WTC11 (cell line): ENCODE measurements at places on chromosomes 12 and 14.

DNA sequence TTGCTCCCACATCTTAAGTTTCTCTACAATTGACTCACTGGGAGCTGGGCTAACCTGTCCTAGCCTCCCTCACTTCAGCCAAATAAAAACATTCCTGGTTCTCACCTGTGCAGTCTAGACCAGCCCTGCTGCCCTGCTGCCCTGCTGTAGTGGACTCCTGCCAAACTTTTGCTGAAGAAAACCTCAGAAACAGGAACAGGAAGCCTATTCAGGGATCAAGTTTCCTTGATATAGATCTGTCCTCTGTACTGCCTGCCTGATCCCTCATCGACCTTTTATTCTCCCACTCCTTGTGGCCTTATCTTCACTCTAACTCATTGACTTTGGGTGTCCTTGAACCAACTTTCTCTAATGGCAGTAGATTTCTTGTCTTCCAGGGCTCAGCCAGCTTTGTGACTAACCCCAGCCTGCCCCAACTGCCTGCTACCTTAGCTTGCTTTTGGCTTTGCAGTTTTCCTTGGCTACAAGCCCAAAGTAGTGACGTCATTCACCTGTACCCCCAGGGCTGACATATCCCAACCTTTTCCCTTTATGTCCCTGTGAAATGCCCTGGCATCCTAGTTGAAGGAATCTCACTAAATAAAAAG is 234.8 kb downstream of the DUSP6 start:
- no peaks in the 10 kb centered on the region for H3K27me3 ChIP-seq
- no peak overlapping the region for H3K4me3 ChIP-seq
- no peaks in the 10 kb centered on the region for H3K36me3 ChIP-seq
- H3K4me1 ChIP-seq = peaks cover 8% of the 10 kb centered on the region
- no peak overlapping the region for H3K27ac ChIP-seq

DNA sequence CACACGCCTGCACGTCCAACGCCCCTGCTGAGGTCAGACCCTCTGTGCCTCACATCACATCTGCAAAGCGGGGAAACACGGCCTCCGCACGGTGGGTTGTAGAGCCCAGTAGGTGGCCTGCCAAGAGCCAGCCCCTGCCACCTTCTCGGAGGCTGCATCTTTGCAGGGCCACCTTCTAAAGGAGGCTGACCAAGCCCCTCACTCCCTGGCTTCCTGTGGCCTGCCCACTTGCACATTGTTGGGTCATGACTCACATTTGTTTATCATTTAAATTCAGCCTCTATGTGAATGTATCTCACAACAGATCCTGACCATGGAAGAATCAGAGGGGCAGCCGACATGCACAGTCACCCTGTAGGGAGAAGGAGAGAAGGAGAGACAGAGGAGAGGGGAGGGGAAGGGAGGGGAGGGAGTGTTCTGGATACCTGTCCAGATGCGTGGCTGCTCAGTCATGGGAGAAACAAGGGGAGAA is 319.5 kb upstream of the DIO3 start:
- H3K27ac ChIP-seq = no peak overlapping the region
- peaks cover 3% of the 10 kb centered on the region; the same call in 1 of the 2 replicates for H3K36me3 ChIP-seq
- H3K27me3 ChIP-seq = no peaks in the 10 kb centered on the region
- no peak for DNase-seq
- H3K4me3 ChIP-seq = no peak overlapping the region

DNA sequence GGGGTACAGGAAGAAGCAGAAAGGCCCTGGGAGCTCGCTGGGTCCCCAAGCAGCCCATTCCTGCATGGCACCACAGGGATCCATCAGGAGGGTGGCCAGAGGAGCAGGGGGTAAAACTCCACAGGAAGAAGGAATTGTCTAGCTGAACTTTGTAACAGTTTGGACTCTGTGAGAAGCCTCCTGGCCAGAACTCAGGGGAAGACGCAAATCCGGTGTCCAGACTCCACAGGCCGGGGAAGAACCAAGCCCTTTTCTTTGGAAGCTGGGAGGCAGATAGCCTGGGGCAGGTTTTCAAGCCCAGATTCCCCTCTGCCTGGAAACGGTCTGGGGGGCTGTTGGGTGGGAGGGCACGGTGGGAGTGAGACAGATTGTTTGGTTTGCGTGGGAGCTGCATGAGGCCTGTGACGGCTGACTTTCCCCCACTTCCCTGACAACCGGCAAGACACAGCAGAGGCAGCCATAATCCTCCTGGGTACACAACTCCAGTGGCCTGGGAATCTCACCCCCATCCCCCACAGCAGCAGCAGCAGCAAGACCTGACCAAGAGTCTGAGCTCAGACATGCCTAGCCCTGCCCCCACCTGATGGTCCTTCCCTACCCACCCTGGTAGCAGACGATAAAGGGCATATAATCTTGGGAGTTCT is 16.7 kb downstream of the GPHB5 start:
- DNase-seq = no peak
- no peaks in the 10 kb centered on the region; the same call in 1 of the 2 replicates for H3K36me3 ChIP-seq
- no peaks in the 10 kb centered on the region for H3K27me3 ChIP-seq
- H3K4me3 ChIP-seq = no peak overlapping the region
- H3K4me1 ChIP-seq = peaks cover 17% of the 10 kb centered on the region
- no peak overlapping the region for H3K27ac ChIP-seq

DNA sequence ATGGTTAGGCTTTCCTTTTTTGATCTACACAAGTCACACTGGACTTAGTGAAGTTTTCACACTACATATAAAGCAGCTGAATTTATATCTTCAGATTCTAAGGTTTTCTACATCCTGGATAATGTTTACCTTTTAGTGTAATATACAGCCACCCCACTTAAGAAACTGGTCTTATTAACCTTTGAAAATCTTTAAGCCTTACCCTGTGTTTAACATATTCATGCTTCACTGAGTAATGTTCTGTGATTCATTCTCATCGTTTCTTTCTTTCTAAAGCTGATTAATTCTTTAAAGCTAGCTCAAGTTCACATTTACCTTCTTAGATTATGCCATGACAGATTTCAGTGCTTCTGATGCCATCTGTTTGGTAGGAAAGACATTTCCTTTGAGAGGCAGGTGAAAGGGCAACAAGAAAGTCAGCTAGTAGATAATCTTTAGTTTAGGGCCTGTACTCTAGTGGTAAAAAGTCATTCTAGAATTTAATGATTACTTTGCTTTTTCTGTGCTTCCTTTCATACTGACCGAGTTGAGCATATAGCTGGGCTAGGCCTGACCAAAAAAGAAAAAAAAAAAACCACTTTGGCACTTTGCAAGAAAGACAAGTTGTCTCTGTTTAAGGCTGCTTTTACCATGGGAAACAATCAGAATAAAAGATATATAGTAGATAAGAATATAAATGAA is 690.9 kb upstream of the FBXO33 start:
- no peaks in the 10 kb centered on the region for H3K36me3 ChIP-seq
- H3K4me1 ChIP-seq = no peaks in the 10 kb centered on the region
- no peak overlapping the region for H3K27ac ChIP-seq
- no peak for DNase-seq
- H3K27me3 ChIP-seq = no peaks in the 10 kb centered on the region
- H3K4me3 ChIP-seq = no peak overlapping the region

- H3K4me1 ChIP-seq = peaks cover 13% of the 10 kb centered on the region
- no peak overlapping the region for H3K27ac ChIP-seq
- H3K4me3 ChIP-seq = no peak overlapping the region
Observed at GRCh38 chr12:94026596-94026995, 121.8 kb upstream of the PLXNC1 start.

DNA sequence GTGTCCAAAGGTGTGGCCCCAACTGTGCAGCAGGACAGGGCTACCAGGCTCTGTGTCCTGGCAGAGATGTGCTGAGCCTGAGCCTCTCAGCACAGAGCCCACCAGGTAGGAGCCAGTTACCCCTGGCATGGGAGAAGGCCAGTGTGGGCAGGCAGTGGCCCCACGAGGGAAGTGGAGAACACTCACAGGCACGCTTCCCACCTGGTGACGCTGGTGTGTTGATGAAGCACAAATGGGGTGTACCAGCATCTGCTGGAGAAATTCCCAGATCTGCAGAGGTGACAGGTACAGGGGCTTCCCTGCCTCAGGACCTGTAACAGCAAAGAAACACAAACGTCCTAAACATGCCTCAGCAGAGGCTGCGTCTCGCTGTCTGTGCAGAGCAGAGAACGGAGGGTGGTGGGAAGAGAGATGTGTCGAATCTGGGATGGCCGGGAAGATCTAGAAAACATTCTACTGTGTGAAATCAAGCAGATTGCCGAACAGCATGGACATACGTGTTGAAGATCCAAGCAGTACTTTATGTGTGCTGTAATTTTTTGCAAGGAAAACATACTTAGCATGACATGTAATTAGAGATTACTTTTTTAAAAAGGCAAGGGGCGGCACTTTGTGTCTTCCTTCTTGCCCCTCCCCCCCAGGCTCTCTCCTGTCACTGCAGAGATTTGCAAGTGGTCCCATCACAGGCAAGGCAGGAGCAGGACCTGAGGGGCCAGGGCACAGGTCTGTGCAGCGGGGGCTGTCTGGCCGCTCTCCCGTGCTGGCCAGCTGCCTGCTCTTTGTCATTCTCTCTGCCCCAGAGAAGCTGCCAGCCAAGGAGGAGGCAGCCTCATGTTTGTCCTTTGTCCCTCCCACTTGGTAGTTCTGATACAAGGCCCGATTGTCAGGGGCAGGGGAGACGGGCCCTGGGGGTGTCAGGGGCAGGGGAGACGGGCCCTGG is 17.3 kb downstream of the HIP1R start:
- H3K4me3 ChIP-seq = no peak overlapping the region
- no peaks in the 10 kb centered on the region for H3K27me3 ChIP-seq
- peaks cover 4% of the 10 kb centered on the region; the same call in 1 of the 2 replicates for H3K4me1 ChIP-seq
- no peaks in the 10 kb centered on the region for H3K36me3 ChIP-seq

GRCh38 chr14:80049055-80049454 is 162.2 kb downstream of the DIO2 start:
- H3K36me3 ChIP-seq = peaks cover 5% of the 10 kb centered on the region
- H3K27ac ChIP-seq = no peak overlapping the region
- H3K4me3 ChIP-seq = no peak overlapping the region
- H3K4me1 ChIP-seq = peaks cover 5% of the 10 kb centered on the region

DNA sequence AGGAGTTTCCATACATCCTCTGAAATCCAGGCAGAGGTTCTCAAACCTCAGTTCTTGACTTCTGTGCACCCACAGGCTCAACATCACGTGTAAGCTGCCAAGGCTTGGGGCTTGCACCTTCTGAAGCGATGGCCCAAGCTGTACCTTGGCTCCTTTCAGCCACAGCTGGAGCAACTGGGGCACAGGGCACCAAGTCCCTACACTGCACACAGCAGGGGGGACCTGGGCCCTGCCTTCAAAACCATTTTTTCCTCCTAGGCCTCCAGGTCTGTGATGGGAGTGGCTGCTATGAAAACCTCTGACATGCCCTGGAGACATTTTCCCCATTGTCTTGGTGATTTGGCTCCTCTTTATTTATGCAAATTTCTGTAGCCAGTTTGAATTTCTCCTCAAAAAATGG is 10.6 kb downstream of the AREL1 start:
- H3K36me3 ChIP-seq = peaks cover 38% of the 10 kb centered on the region
- H3K27ac ChIP-seq = no peak overlapping the region
- H3K27me3 ChIP-seq = 0 out of 2 replicates have a peak, but pooled peaks cover 3% of the 10 kb centered on the region
- no peak for DNase-seq
- no peaks in the 10 kb centered on the region for H3K4me1 ChIP-seq

- no peak overlapping the region for H3K27ac ChIP-seq
- no peaks in the 10 kb centered on the region for H3K27me3 ChIP-seq
- H3K4me1 ChIP-seq = peaks cover 22% of the 10 kb centered on the region
- H3K4me3 ChIP-seq = no peak overlapping the region
- no peak for DNase-seq
Observed at GRCh38 chr12:54697851-54698250, 49.7 kb upstream of the DCD start.

GRCh38 chr14:101005447-101005846 is 101.9 kb upstream of the RTL1 start:
- no peak overlapping the region for H3K27ac ChIP-seq
- peaks cover 19% of the 10 kb centered on the region; the same call in 1 of the 2 replicates for H3K36me3 ChIP-seq
- no peaks in the 10 kb centered on the region for H3K27me3 ChIP-seq

DNA sequence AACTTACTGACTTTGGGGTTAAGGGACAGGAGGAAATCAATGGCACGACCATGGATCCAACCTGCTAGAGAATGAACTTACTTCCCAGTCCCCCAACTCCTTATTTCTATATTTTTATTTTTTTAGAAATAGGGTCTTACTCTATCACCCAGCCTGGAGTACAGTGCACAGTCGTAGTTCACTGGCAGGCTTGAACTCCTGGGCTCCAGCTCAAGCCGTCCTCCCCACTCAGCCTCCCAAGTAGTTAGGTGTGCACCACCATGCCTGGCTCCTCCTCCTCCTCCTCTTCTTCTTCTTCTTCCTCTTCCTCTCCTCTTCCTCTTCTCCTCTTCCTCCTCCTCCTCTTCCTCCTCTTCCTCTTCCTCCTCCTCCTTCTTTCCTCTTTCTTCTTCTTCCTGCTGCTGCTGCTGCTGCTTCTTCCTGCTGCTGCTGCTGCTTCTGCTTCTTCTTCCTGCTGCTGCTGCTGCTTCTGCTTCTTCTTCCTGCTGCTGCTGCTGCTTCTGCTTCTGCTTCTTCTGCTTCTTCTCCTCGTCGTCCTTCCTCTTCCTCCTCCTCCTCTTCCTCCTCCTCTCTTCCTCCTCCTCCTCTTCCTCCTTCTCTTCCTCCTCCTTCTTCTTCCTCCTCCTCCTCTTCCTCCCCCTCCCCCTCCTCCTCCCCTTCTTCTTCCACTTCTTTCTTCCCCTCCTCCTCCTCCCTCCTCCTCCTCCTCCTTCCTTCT is 390.1 kb upstream of the RGS6 start:
- H3K4me3 ChIP-seq = no peak overlapping the region
- no peak for DNase-seq
- peaks cover 33% of the 10 kb centered on the region for H3K4me1 ChIP-seq
- H3K27ac ChIP-seq = no peak overlapping the region
- no peaks in the 10 kb centered on the region for H3K36me3 ChIP-seq

DNA sequence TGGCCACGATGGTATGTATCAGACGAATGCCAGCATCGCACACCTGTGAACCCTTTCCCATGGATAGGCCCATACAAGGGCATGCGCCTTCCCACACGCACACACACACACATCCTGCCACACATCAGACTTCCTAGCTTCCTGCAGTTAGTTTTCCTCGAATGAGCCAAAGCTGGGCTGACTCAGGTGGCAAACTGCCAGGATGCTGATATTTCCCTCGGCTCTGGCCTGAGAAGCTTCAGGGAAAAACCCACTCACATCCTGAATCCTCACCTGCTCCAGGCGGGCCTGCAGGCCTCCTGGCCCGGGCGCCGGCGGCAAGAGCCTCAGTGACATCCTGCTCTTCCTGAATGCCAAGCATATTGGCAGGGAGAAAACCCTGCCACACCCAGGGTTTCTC is 22.4 kb downstream of the CALM1 start:
- H3K27me3 ChIP-seq = no peaks in the 10 kb centered on the region
- peaks cover 6% of the 10 kb centered on the region for H3K4me1 ChIP-seq
- no peaks in the 10 kb centered on the region for H3K36me3 ChIP-seq
- H3K4me3 ChIP-seq = no peak overlapping the region
- no peak overlapping the region for H3K27ac ChIP-seq

GRCh38 chr14:27205036-27205435 is 607.2 kb upstream of the NOVA1 start:
- no peaks in the 10 kb centered on the region for H3K27me3 ChIP-seq
- DNase-seq = no peak
- H3K4me3 ChIP-seq = no peak overlapping the region

GRCh38 chr14:59707778-59708561 is 131.4 kb upstream of the CCDC175 start:
- H3K27ac ChIP-seq = no peak overlapping the region
- no peak overlapping the region for H3K4me3 ChIP-seq
- no peaks in the 10 kb centered on the region for H3K36me3 ChIP-seq
- no peak for DNase-seq
- H3K27me3 ChIP-seq = no peaks in the 10 kb centered on the region
